Stimulated activated CD8-positive, alpha-beta memory T cell treated with anti-CD3 and anti-CD28 coated beads, Interleukin-2, amount 100 ng/mL, for 48 hours (primary cell): ENCODE measurements at places on chromosomes 6 and 20.

- no peak for DNase-seq
Observed at GRCh38 chr6:131638013-131638412, 911 bp downstream of the ENPP3 start.

DNA sequence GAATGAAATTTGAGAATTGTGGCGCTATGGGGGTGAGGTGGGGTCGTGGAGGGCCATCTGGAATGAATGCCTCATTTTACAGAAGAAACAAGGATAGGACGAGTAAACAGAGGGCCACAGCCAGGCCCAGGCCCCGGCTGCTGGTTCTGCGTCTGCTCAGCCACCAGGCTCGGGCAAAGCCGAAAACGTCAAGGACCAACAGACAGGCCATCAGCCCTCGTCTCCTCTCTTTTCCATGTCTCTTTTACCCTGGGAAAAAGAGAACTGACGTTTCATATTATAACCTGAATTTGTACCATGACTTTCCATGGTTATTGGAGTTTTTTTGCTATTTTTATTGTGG is 212.4 kb upstream of the ARID1B start:
- no peak for DNase-seq

GRCh38 chr20:31572042-31572700 is 32.9 kb upstream of the ID1 start:
- no peak for DNase-seq

DNA sequence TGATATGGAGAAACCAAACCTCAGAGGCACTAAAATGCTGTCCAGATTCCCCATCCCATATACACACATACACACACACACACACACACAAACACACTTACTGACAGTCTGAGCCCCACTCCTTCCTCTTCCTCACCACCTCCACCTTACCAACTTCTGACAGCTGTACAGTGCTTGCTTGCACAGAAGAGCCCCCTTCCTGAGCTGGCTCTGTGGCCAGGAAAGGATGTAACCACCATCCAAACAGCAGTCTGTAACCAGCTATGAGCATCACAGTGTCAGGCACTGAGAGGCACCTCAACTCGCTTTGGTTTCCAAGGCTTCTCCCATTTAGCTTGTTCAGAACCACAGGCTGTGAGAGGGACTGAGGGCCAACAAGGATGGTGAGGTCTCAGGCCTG is 5.9 kb upstream of the C6orf136 start:
- no peak for DNase-seq

GRCh38 chr6:113944701-113945100 is 26.2 kb downstream of the HDAC2 start:
- DNase-seq = no peak

GRCh38 chr6:50778696-50779095 is 40.0 kb upstream of the TFAP2B start:
- DNase-seq = no peak

- DNase-seq = no peak
Observed at GRCh38 chr20:19530006-19530405, 228.1 kb upstream of the RIN2 start.

- DNase-seq = no peak
Observed at GRCh38 chr20:33812908-33813462, 1.8 kb downstream of the CHMP4B start.

DNA sequence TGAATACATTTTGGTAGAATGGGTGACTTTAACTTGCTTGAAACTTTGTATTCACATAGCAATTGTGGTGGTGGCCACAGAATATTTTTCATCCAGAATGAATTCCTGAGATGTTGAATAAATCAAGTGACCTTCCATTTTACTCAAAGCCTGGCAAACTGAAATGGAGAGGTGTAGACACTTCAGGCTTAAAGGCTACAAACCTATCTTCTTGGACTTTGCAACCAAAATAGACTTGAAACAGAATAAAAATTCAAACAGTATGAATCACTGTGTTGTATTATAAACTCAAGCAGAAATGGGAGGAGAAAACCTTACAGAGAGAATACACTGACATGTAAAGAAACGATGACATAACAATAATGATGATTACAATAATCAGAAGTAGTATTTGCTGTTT is 371.6 kb downstream of the BCKDHB start:
- DNase-seq = no peak

DNA sequence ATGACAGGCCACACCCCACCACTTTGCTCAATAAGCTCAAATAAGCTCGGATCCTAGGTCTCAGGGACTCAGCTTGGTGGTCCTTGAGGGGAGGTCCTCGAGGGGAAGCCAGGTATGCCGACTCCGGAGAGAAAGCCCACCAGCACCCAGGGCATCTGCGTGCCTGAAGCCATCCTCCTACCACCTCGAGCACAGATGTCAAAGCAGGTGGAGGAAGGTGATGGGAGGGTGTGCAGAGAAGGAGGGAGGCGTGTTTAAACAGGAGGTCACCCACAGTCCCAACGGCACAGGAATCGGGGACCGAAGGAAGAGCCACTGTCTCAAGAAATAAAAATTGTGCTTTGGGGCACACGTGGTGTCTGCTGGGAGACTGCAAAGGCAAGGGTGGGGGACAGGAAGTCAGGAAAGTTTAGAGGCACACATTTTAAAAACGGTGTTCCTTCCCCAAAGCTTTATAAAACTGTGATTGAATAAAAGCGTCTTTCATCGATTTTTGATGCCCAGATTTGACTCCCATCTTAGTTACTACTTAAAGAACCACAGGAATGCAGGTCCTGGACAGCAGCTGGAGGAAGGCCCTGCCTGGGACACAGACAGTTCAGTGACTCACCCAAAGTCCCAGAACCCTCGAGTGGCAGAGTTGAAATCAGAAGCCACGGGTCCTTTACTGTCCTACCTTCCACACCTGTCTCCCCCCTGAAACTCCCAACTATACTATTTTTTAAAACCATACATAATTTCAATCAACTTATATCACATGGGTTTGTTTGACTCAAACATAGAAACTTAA is 221.0 kb upstream of the PDE10A start:
- DNase-seq = no peak

GRCh38 chr6:40252531-40253258 is 318.4 kb upstream of the MOCS1 start:
- DNase-seq = no peak

DNA sequence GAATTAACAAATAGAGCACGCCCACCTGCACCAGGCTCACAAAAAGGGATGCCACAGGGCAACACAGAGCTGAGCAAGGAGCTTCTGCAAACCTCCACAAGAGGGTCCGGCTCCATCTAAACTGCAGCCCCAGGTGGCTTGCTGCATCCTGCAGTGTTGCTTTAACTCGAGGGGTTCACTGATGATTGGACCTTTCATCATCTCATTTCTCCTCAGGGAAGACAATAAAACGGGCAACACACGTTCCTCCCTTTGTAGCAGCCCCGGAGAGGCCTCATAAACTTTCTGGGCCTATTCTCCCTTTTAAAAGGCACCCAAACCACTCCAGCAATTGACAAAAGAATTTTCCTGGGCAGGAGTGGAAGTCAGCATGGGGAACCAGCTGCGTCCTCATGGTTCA is 161.5 kb upstream of the CDH4 start:
- DNase-seq = no peak

DNA sequence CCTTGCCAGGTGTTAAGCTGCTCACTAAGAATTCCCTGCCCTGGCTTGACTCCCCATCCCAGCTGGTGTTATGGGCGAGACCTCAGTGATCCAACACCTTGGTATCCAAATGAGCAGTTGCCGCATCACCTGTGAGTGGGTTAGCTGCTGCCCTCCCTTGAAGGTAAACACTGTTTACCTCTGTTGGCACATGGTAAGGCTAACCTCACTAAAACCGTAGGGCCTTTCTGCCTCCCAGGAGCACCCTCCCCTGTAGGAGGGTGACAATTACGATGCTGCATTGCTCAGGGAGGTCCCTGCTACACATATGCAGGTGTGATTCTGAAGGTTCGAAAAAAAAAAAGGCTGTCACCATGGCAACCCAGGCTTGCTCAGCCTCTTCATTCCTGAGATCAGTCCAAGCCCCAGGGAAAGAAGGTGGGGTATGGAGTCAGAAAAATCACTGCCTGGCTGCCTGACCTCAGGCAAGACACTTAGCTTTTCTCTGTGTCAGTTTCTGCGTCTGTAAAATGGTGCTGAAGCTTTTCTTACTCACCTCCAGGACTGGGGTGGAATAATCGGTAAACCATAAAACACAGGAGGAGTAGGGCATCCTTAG is 19.5 kb downstream of the PNPLA1 start:
- DNase-seq = no peak

DNA sequence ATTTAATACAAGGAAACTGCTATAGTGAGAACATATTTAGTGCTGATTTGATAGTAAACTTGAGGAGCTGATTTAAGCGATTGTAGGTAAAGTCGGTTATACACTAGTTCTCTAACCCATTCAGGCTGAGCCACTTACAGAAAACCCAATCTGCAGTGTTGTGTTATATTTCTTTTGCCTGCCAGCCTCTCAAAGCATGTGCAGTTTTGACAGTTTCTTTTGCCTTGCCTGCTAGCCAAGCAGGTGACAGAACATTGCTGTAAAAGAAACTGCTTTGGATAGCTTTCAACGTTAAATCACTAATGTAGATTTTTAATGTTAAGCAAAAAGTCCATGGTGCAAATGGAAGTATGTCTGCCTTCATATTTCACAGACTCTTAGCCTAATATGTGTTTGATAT is 982.9 kb downstream of the EYS start:
- no peak for DNase-seq

GRCh38 chr6:127100510-127101140 is 17.8 kb upstream of the RSPO3 start:
- no peak for DNase-seq

- DNase-seq = no peak
Observed at GRCh38 chr20:24676353-24676977, 207.0 kb downstream of the SYNDIG1 start.

- DNase-seq = no peak
Observed at GRCh38 chr6:99547526-99547925, 20.9 kb downstream of the CCNC start.

DNA sequence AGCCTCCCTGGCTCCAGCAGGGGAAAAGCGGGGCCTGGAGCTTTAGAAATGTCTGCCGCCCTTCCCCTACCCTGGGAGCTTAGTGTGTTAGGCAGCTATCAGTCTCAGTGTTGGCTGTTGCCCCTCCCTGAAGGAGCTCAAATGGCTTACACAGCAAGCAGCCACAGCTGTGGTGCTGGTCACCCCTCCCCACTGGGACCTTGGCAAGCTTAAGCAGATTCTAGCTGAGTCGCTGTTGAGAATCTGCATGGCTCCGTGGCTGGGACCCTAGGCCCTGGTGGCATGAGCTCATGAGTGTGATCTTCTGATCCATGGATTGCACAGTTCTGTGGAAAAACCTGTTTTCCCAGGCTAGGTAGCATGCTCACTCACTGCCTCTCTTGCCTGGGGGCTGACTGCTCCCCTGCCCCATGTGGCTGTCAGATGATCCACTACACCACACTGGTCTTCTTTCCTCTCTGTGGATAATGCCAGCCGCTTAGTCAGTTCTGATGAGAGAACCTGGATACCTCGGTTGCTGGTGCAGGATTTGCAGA is 714.0 kb downstream of the MAFB start:
- DNase-seq = no peak

- no peak for DNase-seq
Observed at GRCh38 chr6:151761851-151762250, 45.6 kb upstream of the ESR1 start.

DNA sequence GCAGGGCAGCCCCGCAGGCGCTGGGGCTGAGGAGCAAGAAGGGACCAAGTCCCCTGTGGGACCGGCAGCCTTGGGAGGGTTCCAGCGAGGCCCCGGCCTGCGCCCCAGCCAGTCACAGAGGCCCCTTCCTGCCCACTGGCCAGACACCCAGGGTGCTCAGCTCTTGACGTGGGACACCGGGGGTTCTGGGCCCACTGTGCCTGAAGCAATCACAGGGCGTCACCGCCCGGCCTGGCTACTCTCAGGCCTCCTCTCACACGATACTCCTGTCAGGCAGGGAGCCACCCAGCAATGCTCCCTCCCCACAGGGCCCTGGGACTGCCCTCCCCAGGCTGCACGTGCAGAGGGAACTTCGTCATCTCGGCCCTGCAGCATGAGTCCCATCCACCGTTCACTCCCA is 14.5 kb downstream of the TAF4 start:
- DNase-seq = no peak

DNA sequence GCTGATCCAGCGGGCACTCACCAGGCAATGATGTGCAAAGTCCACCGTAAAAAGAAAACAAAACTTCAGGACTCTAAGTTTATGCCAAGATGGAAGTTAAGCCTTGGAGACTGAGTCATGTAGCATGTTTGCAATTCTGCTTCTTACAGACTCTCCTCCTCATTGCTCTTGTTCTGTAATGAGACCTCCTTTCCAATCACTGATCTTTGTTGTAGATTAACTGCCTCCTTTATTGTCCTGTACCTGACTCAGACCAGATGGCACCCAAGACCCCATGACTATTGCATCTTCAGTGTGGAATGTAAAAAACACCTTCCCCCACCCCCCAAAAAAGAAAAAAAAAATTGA is 11.2 kb downstream of the NEU1 start:
- no peak for DNase-seq

- no peak for DNase-seq
Observed at GRCh38 chr6:84615113-84615850, 149.1 kb downstream of the TBX18 start.

DNA sequence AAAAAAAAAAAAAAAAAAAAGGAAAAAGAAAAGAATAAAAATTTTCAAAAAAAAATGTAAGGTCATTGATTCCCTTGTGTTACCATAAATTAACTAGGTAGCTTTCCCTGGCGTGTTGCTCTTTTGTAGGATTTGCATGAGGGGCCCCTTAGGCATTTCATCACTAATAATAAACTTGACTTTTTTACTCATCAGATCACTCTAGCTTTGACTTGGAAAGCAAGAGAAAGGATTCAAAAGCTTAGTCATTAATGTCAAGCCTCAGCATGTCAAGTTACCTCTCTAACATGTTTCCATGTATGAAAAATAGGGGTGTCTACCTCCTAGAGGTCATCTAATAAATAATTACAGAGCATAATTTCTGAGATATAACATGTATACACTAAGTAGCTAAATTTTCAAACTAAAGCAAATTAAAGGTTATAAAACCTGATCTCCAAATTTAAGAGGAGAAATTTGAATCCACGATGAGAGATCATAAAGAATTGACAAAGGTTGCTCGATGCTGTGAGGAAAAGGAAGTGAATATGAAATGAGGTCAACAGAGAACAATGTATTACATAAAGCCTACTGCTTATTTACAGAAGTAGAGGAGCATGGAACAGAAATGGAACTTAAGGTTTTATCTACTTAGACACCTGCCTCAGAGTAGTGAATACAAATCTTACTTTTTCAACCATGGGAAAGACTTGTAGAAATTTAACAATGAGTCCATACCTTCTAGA is 86.8 kb downstream of the ARHGAP18 start:
- no peak for DNase-seq

DNA sequence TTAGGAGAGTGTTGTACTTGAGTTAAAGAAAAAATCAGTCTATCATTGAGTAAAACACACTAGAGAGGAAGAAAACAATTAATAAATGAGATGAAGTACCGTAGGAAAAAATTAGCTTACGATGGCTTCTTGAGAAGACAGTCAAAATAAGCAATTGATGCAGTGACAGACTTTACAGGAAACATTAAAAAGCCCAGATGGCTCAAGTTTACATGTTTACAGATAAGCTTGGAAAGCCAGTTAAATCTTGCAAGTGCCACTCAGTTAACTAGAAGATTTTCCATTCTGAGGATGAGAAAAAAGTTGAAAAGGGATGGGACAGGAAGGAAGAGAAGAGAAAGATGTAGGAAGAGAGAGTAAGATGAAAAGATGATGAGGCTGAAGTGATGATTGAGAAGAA is 288.8 kb upstream of the FERMT1 start:
- DNase-seq = no peak
